ENCODE measurements at places on chromosomes 4 and X. TPM values are rescaled to one million over a fixed set of nuclear protein-coding genes. Genes with fewer than 3 reads are reported as not detected.

Gene SUPT20HL2
- polyA plus RNA-seq, result 0.08 TPM

Gene RIBC1
- polyA plus RNA-seq, result 0.55 TPM

Gene ZNF711
- 12.2 TPM for polyA plus RNA-seq

Gene TCEAL1
- polyA plus RNA-seq, result 11.0 TPM

Gene EGF
- polyA plus RNA-seq, result 0.61 TPM

Gene AWAT2
- not detected for polyA plus RNA-seq

Gene NUDT10
- 21.8 TPM for polyA plus RNA-seq

Gene ZNF732
- 4.6 TPM for polyA plus RNA-seq

Gene MSX1
- 0.61 TPM for polyA plus RNA-seq

Gene HSFX3
- polyA plus RNA-seq, result not detected

Gene NAP1L2
- 10.8 TPM for polyA plus RNA-seq

Gene COL25A1
- 3.9 TPM for polyA plus RNA-seq

Gene SUV39H1
- polyA plus RNA-seq, result 9.0 TPM

Gene HPGDS
- not detected for polyA plus RNA-seq

Gene SEL1L3
- 17.1 TPM for polyA plus RNA-seq

Gene PNMA6E
- polyA plus RNA-seq, result not detected

Gene FAAH2
- polyA plus RNA-seq, result 10.5 TPM

Gene MAGEC2
- not detected for polyA plus RNA-seq

Gene HMGN5
- polyA plus RNA-seq, result 155 TPM

Gene SHISA3
- polyA plus RNA-seq, result 5.0 TPM

Gene STPG2
- polyA plus RNA-seq, result 0.14 TPM
